ENCODE measurements at places on chromosomes 13 and 19.
A peak's percentile ranks its signal among the peaks of the same experiment; 100 is the strongest.

GRCh38 chr19:41932720-41933332 lies 4.6 kb upstream of the ERFL start:
- no peak for DNase-seq

DNA sequence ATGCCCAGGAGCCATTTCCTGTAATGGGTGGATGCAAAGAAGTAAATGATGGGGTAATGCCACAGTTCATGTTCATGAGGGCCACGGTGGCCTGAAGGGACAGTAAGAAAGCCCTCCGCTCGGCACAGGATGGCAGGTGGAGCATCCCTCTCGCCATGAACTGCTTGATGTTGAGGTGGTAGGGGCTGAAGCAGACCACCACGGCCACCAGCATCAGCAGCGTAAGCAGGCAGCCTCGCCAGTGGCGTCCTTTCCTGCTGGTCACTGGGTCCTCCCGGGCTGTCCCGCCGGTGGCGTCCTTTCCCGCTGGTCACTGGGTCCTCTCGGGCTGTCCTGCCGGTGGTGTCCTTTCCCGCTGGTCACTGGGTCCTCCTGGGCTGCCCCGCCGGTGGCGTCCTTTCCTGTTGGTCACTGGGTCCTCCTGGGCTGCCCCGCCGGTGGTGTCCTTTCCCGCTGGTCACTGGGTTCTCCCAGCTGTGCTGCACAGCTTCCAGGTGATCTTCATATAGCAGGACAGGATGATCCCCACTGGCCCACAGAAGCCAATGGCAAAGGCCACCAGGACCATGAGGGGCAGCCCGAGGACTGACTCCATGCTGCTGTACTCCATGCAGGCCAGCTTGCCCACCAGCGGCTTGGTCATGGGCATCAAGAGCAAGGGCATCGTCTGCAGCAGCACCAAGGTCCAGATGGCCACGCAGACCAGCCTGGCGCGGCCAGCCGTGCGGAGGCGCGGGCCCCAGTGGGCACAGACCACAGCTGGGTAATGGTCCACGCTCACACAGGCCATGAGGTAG lies 93.2 kb upstream of the TM9SF2 start:
- no peak for DNase-seq

GRCh38 chr13:26557051-26557392 lies 461 bp upstream of the WASF3 start:
- DNase-seq: no peak

DNA sequence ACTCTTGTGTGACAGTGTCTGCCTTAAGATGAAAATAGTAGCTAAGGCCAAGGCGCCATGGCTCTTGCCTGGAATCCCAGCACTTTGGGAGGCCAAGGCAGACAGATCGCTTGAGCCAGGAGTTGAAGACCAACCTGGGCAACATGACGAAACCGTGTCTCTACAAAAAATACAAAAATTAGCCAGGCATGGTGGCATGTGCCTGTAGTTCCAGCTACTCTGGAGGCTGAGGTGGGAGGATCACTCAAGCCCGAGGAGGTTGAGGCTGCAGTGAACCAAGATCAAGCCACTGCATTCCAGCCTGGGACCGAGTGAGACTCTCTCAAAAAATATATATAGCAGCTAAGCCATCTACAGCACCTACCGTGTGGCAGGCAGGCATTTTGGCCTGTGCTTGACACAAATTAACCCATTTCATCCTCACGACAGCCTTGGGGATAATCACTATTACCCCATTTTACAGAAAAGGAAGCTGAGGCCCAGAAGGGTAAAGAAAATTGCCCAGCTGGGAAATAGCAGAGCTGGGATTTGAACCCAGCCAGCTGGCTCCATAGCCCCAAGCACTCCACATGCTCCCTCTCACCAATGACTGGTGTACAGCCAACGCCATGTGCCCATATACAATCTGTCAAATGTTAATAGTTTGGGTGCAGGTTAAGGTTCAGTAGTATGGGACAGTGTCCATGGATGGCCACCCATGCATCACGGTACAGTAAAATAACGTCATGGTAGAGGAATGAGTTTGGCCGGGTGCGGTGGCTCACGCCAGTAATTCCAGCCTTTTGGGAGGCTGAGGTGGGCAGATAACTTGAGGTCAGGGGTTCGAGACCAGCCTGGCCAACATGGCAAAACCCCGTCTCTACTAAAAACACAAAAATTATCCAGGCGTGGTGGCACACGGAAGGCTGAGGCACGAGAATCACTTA lies 3.1 kb downstream of the SLC1A5 start:
- no peak for DNase-seq

- DNase-seq: no peak
These were observed 9.2 kb downstream of the SCAF1 start for GRCh38 chr19:49651029-49651819.

- DNase-seq: no peak
These were observed 170.9 kb upstream of the ZNF507 start for GRCh38 chr19:32174386-32175113.

- DNase-seq: no peak
These were observed 88.8 kb downstream of the MBNL2 start for GRCh38 chr13:97310809-97311436.

DNA sequence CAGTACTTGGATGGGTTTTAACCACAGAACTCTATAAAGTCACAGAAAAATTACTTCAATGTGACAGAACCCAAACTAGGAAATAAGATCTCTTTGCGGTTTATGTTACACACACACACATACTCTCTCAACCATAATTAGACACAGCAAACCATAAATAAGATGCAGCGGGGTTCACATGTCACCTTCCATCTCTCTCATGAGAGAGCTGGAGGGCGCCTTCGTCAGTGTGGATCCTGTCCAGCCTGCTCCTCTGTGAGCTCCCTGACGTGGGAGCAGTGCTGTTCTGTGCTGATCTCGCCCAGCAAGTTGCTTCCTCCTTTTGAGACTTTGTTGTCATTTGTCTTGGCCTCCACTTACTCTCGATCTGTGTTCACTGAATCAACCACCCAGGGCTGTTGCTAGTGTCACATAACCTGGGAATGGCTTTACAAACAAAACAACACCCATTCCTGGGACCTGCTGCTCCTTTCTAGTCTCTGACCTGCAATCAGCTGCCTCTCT lies 204.9 kb upstream of the KL start:
- no peak for DNase-seq

DNA sequence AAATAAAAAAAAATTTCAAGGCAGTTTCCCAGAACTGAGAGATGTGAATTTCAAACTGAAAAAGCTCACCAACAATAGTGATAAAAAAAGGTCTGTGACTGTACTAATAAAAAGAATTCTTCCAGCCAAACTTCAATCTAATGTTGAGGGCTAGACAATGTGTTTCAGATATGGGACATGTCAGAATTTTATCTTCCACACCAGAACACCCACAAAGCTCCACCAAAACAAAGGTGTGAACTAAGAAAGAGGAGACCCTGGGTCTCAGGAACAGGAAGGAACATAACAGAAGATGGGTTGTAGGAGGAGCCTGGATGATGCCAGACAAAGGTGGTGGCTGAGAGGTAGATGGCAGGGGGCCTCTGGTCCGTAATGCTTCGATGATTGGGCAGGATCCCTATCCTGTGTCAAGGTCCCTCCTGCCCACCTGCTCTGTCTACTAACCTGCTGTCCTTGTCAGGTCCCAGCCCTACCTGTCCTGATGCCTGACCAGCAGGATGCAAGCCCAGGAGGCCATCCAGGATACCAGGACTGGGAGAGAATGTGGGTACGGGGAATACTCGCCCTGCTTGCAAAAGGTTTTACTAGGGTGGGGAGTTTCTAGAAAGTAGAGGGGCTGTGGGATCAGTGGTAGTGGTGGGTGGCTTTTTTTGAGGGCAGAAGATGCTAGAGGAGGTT lies 4.5 kb downstream of the MZF1 start:
- DNase-seq: no peak

DNA sequence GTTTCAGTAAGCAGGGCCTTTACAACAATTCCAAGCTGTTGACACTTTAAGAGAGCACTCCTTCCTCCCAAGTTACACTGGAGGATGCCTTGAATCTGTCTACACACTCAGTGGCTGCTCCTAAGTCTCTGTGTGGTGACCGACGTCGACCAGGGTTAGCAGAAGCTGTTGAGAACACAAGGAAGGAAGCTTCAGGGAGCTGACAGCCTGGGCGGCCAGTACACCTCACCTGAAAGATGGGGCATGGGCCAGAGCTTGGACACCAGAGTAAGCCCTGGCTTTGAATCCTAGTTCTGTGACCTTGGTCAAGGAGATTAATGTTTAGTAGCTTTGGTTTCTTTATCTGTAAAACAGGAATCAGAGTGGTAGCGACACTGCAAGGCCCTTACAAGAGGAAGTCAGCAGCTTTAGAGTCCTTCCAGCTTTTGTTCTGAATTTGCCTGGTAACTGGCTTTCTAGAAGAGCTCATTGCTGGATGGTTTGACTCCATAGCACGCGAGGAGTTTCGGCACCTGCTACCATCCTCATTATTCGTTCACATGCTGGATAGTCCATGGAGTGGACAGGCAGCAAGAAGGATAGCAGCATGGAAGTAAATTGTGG lies 214.2 kb downstream of the FGF9 start:
- DNase-seq: no peak

DNA sequence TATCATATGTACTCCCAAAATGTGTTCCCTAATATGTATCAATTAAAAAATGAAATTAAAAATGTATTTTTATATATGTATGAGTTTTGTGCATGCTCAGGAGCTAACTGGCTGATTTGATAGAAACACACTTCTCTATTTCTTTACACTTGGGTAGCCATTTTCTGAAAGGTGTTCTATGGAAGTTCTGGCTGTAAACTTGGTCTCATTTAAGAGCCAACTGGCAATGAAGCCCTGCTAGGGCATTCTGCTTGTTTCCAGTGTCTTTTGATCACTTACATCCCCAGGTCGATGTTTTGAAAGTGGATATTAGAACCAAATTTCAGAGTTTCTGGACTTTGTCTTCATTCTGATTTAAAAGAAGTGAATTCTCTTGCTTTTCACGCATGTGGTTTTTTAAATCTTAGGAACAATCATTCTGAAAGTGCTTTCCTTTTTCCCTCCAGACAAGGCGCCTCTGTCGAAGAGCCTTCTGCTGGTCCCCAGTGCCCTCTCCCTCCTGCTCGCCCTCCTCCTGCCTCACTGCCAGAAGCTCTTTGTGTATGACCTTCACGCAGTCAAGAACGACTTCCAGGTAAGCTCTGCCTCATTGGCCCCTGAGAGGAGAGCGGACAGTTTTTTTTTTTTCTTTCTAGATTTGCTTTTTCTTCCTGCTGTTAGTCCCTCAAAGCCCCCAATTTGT lies 20.1 kb downstream of the GPR18 start:
- no peak for DNase-seq

- no peak for DNase-seq
These were observed 21.7 kb downstream of the SIPA1L3 start for GRCh38 chr19:37928527-37929286.

GRCh38 chr13:109741966-109742365 lies 44.4 kb downstream of the IRS2 start:
- no peak for DNase-seq

DNA sequence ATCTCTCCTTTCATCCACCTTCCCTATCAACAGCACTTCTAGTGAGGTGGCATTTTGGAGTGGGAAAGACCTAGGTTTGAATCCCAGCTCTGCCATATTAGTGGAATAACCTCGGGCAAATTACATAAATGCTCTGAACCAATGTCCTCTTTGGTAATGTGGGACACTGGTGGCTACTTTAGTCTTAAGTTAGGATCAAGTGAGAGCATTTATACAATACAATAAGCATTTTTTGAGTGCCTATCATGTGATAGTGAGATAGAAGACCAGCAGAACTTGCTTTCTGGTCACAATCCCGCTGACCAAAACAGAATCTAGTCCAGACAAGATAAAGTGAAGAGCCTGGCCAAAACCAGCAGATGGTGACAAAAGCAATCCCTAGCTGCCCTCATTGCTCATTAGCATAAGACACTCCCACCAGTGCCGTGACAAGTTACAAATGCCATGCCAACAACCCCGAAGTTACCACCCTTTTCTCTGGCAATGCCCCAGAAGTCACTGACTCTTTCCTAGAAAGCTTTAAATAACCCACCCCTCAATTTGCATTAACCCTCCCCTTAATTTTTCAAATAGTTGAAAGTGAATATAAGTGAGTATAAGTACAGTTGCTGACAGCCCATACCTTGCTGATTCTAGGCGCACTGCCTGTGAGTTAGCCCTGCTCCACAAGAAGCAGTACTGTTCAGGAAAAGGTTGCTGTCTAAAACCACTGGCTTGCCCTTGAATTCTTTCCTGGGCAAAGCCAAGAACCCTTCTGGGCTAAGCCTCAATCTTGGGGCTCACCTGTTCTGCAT lies 28.9 kb upstream of the KPNA3 start:
- DNase-seq: no peak

GRCh38 chr13:99046851-99047250 lies 69.0 kb upstream of the DOCK9 start:
- no peak for DNase-seq

DNA sequence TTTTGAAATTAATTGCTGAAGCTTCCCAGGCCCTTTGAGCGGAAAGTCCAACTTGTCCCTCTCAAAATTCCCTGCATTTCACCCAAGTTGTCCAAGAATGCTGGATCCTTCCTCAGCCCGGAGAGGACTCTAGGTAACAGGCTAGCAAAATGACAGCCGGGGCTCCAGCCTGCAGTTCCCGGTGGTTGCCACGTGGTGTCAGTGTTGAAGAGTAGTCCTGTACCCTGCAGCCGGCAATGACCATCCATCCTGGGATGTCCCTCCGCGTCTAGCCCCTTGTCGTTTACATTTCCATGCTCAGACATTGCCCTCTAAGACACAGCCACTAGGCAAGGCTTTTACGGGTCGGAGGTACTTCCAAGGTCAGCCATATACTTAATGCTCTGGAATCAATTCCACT lies 31.4 kb upstream of the MTIF3 start:
- DNase-seq: peak; percentile 72

DNA sequence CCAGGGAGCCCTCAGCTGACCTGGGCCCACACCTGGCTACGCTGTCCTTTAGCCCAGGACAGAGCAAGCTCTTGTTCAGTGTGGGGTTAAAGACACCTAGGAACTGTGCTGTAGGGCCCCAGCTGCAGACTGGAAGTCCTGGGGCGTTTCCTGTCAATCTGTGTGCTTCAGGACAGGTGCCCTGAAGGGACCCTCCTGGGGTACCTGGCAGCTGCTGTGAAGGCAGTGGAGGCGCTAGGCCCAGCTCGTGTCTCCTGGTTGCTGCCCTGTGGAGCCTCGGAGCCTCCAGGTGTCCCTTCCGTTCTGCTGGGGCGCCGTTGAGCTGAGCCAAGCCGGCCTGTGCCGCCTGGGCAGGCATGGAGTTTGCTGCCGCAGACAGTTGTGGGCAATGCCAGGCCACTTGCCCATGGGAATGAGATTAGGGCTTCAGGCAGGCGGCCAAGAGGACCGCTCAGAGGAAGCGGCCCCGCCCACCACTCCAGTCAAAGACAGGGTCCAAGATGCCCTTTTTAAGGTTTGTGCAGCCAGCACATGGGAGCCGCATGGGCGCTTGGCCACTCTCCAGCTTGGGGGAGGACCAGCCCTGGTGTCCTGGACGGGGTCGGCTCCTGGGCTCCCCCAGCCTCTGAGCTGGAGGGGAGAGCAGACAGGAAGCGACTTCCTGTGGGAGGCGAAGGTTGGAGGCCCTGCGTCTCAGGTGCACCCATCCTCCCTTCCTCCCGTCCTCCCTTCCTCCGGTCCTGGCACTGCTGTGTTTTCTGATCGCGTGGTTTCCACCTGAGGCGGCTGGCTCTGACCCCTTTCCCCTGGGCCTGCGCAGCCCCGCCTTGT lies 4.0 kb downstream of the PTBP1 start:
- DNase-seq: no peak

GRCh38 chr13:95133498-95133897 lies 167.8 kb downstream of the ABCC4 start:
- no peak for DNase-seq

GRCh38 chr13:92122186-92122853 lies 723.9 kb downstream of the GPC5 start:
- no peak for DNase-seq
